H1 (cell line): ENCODE measurements at places on chromosomes 3 and 15.

DNA sequence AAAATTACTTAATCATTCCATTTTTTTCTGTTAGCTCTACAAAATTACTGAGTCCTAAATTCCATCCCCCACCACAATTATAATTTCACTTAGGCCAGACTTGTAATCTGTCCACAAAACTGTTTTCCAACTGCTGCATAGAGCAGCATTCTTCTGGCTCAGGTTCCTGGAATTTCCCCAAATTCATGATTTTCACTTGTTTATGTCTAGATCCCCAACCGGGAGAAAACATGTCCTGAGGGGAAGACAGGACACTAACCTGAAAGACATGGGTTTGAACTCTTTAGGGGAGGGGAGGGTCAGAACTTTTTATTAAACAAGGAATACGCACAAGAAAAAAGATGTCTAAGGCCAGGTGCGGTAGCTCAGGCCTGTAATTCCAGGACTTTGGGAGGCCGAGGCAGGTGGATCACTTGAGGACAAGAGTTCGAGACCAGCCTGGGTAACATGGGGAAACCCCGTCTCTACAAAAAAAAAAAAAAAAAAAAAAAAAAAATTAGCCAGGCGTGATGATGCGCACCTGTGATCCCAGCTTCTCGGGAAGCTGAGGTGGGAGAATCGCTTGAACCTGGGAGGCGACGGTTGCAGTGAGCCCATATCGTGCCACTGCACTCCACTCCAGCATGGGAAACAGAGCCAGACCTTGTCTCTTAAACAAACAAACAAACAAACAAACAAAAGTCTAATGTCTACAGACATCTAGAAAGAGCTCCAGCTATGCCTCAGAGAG, 1.5 kb downstream of the ETFA start:
- DNase-seq = no peak

GRCh38 chr15:78307976-78308375, 8.6 kb upstream of the SKIC8 start:
- no peak for DNase-seq

DNA sequence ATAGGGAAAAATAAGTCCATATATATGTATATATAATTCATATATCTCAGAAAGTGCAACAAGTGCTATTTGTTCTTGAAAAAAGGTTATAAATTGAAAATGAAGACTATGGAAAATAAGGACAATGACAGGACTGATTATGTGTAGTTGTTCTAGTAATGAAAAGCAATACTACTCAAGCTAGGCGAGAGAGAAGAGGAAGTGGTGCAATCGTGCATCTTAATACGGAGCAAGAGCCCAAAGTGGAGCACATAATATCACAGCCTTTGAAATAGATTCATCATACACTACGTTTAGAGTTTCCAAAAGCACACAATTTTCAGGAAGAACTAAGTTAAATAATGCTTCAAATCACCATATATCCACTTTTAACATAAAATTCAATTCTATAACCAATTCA, 87.9 kb downstream of the ULK4 start:
- DNase-seq = no peak

- DNase-seq = no peak
Observed at GRCh38 chr3:32313723-32314473, 75.4 kb downstream of the CMTM8 start.

DNA sequence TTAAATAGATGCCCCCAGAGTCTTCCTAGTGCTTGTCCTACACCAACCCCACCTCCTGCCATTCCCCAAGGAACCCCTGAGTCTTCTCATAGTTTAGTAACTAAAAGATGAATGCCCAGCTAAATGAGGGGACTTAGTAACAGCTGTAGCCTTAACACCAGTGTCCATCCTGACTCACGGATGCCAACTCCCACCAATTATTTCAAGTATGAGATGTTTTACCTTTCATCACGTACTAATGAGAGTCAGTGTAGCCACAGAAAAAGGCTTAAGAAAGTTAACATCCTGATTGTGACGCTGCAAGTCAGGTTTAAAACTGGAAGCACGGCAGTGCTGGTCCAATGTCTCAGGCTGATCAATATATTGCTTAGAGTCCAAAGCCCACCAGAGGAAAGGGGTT, 109.9 kb downstream of the FMN1 start:
- DNase-seq = no peak

- no peak for DNase-seq
Observed at GRCh38 chr15:47409600-47409999, 307.7 kb upstream of the SEMA6D start.

DNA sequence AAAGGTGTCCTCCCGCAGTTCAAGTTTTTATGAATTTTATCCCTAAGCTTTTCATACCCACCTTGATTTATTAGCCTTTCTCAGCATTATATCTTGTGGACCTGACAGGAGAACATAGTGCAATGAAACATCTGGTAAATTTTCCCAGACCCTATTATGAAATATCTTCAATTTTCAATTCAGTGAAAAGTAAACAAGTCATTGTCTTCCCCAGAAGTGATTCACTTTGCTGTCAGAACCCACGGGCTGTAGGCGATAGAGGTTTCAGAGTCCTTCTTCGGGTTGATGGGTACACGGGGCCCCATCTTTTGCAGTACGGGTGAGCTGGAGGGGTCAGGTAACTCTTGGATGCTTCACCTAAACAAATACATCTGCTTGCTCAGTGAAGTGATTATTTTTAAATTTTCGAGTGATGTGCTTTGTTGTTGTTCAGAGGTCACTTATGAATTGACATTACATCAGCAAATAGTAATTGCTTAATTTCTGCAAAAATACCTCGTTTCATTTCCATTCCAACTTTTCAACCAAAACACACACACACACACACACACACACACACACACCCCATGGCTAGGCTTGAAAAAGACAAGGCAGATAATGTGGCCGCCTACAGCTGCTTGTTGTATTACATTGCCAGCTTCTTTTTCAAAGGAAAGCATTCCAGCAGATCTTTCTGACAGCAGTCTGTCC, 102.9 kb downstream of the SEMA6D start:
- no peak for DNase-seq
